ENCODE measurements at places on chromosomes 11 and 22. TPM values are rescaled to one million over a fixed set of nuclear protein-coding genes. Genes with fewer than 3 reads are reported as not detected.

SYT13 gene
- not detected for total RNA-seq

FDXACB1 gene
- total RNA-seq = 3.0 TPM

SELENOO gene
- total RNA-seq = 40.7 TPM

SLC5A1 gene
- total RNA-seq = not detected

OR6Q1 gene
- total RNA-seq = not detected

PICK1 gene
- 23.3 TPM for total RNA-seq

MADD gene
- 13.4 TPM for total RNA-seq

CDC45 gene
- 46.7 TPM for total RNA-seq

Measured in G401 (cell line).